ENCODE measurements at places on chromosomes 2 and 18.

DNA sequence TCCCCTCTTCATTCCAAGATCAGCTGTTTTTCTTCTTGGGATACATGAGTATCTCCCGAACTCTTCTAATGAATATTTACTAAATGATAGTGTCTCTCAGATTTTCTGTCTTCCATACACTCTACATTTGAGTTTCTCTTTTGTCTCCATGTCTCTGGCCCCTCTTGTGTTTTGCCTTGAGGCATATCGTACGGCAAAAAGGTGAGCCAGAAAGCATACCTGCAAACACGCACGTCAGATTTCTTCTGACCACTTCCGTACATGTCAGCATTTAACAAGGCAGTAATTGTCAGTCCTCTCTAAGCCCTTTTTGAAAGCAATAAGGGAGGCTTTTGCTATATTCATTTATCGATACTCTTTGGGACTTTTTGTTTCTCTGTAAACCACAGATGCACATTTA is 82.4 kb downstream of the FEZ2 start:
- no peak for DNase-seq

- DNase-seq: peak; percentile 15
Measured at GRCh38 chr2:166375195-166375735, 479 bp downstream of the SCN9A start.

DNA sequence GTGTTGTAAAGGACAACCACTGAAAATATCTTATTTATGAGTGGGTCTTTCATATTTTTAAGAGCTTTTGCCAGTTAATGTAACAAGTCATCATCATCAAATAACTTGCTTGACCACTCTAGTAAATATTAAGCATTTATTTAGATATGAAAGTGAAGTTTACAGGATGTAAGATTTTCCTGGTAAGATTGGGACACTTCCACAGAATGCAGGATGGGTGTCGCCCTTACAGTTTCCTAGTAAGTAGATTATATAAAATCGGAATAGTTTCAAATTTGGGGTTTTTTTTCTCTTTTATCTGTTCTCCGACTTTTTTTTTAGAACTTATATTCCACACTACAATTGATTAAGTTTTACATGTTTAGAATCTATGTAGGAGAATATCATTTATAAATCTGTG is 14.8 kb upstream of the SLC40A1 start:
- DNase-seq: no peak

DNA sequence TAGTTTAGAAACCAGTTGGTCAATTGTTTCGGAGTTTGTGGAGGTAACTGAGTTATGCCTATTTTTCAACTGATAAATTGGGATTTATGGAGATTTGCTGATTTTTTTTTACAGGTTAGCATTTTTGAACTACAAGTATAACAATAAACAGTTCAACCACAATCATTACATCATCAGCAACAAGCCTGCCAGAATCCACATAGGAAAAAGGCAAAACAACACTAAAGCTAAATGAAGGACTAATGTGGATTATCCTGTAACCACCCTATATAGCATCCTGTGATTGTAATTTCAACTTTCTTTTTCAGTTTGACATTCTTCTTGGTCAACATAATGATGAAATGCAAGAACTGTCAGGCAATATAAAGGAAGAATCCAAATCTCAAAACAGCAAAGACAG is 76.5 kb downstream of the CCDC102B start:
- no peak for DNase-seq

GRCh38 chr2:47057687-47058002 is 97.5 kb downstream of the STPG4 start:
- DNase-seq: no peak

DNA sequence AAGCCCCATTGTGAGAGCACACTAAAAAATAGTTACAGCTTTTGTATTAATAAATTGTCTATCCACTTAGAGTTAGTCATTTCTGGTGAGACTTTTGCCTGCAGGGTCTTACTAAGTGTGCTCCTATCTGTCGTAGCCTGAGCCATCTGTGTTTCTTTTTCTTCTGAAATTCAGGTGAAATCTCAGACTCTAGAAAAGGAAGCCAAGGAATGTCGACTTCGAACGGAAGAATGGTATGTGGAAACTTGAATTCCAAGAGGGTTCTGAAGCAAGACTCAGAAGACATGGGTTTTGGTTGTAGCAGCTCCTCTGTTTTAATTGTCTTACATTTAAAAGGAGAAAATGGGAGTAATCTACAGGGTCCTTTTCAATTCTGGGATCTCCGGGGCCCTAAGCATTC is 70.0 kb upstream of the STON1 start:
- DNase-seq: no peak

DNA sequence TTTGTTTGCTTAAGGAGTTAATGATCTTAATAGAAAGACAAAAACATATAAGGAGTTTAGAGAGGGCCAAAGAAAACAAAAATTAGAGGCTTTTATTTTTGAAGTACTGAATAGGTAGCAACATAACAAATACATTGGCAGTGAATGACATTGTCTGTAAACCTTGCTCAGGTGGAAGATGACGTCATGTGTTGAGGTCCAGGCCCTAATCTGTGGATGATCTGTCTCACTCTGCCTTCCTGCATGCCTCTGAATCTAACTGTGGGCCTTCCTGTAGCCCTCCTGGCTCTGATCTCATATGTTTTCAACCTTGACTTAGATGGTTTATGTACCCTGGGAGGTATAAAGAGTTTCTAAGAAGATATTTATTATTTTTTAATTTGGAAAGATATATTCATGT is 58.1 kb upstream of the DYNAP start:
- no peak for DNase-seq

DNA sequence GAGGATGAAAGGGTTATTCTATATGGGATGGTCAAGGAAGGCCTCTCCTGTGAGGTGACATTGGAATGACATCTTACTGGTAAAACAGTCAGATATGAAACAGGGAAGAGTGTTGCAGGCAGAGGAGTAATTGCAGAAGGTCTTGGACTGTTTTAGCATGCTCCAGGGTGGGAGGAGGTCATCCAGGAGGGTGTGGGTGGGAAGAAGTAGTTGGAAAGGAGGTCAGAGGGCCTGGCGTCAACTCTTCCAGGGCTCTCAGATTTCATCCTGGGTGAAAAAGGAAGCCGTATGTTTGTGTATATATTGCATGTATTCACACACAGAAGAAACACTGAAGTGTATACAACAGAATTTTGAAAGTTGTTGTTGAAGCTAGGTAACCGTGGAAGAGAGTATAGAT is 48.2 kb downstream of the ATP9B start:
- DNase-seq: peak; percentile 8

GRCh38 chr2:182302174-182302573 is 124.7 kb downstream of the PDE1A start:
- no peak for DNase-seq

- DNase-seq: no peak
Measured at GRCh38 chr18:22210311-22210754, 40.9 kb downstream of the GATA6 start.

DNA sequence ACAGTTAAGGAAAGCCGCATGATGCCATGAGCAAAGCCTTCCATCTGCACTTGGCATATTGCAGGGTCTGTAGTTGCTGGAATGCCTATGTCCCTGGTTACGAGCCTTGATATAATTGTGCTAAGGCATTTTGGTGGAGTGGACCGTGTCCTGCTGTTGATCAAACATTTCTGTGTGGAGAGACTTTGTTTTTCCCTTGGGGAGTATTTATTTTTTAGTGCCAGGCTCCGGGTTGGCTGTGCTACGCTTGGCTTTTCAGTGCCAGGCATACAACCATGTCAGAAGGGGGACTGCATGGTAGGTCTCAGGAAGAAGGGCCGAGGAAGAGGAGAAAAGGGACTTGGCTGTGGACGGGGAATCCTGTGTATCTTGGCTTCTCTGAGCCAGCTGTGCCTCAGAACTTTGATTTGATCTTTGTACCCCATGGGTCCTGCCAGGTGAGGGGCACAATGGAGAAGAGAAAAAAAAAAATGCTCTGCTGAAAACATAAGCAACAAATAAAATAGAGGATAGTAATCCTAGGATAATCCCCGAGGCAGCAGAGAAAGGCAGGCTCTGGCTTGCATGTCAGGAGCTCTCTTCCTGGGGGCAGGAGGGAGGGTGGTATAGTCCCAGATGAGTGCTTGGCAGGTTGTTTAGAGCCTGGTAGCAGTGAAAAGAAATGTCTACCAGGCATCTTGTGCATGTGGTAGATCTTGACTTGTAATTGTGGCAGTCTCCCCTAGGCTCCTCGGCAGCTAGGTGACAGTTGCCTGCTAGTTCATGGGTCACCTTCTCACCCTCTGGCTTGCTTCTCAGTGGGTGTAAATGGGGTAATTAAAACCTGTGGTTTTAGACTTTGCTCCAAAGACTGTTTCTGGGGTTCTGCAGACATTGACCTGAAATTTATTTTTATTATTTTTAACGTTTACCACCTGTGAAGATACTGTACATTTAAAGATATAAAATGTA is 233.0 kb downstream of the NEDD4L start:
- DNase-seq: no peak

- DNase-seq: no peak
Measured at GRCh38 chr2:10269711-10270610, 32.7 kb upstream of the HPCAL1 start.

DNA sequence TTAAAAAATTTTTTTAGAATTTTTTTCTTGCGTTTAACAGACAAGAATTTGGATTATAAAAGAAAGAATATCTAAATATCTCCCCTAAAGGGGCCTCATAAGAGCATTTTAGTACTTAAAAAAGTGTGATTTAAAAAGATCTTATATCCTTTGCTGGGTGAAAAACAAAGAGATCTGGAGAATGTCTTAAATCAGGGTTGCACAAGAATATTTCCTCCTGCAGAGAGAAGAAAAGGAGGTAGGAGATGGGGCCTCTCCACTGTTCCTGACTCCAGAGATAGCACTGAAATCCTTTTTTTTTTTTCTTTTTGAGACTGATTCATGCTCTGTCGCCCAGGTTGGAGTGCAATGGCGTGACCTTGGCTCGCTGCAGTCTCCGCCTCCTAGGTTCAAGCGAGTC is 68.5 kb upstream of the OSR1 start:
- DNase-seq: no peak

DNA sequence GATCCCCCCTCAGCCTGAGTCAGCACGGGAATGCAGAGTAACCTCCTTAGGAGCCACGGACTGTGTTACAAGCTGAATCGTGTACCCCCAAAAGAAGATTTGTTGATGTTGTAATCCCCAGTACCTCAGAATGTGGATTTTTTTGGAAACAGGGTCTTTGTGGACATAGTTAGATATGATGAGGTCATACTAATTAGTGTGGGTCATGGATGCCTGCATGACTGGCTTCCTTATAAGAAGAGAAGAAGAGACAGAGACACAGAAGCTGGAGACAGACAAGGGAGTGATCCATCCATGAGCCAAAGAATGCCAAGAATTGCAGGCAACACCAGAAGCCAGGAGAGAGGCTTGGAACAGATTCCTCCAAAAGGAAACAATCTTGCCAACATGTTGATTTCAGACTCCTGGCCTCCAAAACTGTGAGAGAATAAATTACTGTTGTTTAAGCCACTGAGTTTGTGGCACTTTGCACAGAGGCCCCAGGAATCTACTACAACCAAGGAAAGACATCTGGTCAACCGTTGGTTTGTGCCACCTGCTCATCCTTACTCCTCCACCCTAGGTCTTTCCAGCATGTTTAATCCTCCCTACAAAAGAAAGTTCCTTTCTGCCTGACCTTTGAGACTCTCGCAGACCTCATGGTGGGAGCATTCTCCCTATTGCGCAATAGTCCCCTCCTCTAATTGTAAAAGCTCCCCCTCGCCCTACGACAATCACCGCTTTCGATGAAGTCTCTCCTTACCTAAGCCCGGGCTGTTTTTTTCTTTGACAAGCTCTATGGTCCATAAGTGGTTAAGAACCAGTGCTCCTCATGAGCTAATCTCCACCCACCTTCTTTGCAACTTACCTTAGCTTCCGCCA is 91.6 kb downstream of the DNER start:
- no peak for DNase-seq

GRCh38 chr2:222795450-222796357 is 65.1 kb upstream of the ACSL3 start:
- DNase-seq: no peak

DNA sequence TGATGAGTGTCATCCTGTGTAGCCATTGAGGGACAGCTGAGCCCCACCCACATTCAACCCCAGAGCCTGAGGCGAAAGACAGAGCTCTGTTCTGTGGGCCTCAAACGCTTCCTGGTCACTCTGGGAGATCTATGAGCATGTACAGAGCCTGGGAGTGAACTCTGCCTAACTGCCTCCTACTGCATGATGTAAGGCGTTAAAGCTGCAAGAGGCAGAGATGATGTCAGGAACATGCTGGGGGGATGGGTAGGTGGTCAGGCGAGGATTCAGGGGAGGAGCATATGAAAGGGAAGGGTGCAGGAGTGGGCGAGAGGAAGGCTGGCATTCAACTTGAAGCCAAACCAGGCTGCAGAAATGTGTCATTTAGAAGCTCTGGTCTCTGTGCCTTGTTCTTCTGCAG is 181.0 kb downstream of the TFCP2L1 start:
- DNase-seq: no peak

DNA sequence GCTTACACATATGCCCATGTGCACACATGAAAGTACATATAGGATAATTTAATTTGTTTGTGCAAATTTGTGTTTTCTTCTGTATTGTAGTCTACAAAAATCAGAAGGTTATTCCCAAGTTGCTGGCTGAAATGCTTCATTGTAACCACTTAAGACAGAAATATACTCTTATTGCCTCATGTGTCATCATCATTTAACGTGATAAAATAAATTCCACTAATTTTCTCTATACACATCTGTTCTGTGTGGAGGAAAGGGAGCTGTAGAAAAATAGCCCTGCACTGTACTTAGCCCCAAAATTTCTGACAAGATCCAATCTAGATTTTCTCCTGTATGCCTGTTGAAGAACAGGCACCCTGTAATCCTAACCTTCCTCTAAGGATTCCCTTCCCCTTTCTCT is 20.4 kb upstream of the NR4A2 start:
- no peak for DNase-seq

- DNase-seq: peak; percentile 81
Measured at GRCh38 chr18:79644666-79645057, 34.9 kb upstream of the CTDP1 start.

DNA sequence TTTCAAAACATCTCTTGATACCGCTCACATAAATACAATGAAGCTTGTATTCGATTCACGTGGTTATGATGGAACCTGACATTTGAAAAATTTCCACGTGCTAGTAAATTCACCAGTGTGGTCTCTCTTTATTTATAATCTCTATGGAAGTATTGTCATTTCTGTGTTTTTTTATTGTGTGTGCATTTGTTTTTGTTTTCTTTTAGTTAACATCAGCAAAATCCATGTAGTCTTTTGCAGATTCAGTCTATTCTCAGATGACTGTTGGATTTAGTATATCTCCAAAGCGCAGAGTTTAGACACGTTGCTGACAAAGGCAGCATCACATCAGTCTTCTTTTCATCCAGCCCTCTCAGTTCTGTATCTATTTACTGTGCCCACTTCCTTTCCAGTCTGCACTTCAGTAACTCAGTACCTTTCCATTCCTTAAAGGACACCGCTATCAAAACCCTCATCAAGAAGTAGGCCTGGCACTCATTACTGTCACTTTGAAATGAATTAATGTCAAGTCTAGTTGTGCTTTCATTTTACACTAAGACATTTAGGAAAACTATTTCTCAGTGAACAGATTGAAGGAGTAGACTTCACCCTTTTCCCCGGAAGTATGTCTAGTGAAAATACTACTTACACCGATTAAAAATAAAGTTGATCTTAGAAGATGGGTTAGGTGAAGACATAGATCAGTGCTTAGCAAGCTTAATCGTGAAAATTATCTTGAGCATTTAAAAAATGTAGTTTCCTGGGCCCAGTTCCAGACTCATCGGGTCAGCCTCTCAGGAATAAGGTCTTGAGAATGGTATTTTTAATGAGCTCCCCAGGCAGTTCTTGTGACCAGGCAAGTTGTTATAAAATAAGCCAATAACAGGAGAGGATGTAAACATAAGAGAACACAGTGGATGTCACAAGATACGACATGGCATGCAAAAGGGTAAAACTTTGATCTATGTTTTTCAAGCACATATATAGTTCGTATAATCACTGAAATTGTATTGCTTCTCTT is 506.8 kb upstream of the ZEB2 start:
- no peak for DNase-seq

Measured in skin of body (tissue), 3 donors.